ENCODE measurements at places on chromosomes 3 and 15. TPM values are rescaled to one million over a fixed set of nuclear protein-coding genes. Genes with fewer than 3 reads are reported as not detected.
A peak's percentile ranks its signal among the peaks of the same experiment; 100 is the strongest.

The GOLGA8G gene
- not detected for total RNA-seq

The GPR87 gene
- total RNA-seq, result 0.40 TPM

The PDIA3 gene
- 330 TPM for total RNA-seq

DNA sequence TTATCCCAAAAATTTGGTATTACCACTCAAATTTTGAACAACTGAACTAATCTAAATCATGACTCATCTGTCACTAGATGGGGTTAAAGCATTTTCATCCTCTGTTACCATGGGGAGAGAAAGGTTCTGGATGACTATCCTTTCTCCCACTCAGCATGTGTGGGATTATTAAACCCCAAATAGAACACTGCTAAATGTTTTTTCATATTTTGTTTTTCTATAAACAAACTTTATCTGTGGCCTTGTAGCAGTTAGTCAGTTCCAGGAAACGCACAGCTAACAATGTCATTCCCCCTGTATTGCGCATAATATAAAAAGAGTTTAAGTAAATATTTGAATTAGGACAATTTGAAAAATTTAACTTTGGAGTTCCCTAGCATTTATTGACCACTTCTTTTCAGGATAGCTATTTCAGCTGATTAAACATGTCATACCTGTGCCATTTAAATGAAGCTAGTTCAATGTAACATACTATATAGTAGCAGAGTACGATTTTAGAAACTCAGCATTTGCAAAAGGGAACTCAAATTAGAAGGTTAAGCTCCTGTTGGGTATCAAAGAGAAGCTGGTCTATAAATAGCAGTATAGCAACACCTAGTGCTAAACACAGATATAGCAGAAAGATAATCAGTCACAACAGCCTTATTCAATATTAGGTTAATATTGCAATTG is 9.2 kb upstream of the TMEM212 start:
- no peak for DNase-seq

DNA sequence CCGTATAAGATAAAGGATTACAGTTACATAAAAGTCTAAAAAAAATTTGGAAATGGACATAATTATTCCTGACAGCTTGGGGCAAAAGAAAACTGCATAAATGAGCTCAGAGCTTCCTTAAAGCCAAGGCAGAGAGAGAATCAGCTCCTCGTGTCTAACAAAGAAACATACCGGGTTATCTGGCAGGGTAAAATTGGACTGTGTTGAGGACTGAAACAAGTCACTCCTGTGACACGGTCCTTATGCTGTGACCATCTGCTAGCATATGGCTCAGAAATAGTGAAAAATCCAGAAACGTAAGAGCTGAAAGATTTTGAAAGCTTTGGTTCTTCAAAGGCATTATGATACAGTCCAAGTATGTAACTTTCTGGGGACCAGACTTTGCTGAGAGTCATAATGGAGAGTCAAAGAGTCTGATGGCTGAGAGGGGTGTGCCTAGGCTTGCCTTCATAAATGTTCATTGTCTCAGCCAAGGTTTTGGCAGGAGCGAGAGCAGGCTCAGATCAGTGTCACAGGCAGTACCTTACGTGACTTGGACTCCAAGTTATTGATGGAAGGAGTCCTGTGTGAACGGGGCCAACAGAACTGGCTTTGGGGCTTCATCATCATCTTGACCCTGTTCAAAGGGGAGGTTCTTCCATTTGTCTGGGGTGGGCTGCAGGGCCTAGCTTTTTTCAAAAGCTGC is 12.5 kb downstream of the MAP6D1 start:
- no peak for DNase-seq

DNA sequence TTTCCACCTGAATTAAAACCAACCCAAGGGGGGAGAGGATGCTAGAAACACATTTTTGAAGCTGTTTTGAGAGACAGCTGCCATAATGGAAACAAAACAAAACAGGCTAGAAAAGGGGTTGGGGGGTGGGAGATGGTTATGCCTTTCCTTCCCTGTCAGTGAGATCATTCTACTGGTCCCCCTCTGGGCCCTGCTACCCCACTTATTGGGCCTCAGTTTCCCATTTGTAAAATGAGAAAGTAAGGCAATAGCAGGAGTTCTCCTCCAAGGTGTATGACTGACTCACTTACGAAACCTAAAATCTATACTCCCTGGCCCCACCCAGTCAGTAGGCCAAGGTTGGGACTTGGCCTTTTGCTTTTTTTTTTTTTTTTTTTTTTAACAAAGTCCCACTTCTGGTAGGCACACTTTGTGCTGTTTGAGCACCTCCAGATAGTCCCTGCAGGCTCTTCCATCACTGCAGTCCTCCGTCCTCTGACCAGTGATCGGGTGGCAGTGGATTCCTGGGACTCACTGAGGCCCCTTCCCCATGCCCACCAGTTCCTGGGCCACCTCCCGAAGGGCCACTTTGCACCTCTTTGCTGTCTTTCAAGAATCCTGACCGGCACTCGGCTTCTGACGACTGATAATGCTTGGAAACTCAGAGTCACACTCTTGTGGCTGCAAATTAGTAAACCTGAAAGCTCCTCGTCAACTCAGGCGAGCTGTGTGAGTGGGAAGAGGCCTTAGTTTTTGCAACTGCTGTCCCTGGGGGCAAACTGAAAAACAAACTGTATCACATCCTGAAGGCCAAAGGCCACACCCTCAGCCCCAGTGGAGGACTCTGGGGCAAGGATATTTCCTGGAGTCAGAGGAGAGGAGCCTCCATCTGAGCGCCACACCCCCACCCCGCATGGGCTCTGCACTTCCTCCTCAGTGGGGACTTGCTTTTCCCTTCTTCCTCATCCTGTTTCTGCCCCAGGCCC is 6.7 kb upstream of the PSTPIP1 start:
- peak; percentile 65 for DNase-seq

DNA sequence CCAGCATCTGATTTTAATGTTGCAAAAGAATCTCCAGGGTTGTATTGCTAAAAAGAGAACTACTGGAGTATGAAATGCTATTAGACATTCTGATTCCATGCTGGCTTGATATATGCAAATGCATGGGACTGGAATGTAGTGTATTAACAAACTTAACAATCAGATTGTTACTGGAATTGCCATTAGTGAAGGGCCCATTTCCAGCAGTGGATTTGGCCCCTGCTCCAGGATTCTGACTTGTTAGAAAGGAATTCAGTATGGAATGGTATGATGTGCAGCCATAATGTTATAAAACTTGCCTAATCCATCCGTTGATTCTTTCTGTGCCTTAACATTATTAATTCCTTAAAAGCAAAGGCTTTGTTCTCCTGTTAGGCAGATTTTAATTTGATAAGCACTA is 7.9 kb downstream of the ARRDC4 start:
- DNase-seq, result no peak

GRCh38 chr3:34067536-34068051 is 269.2 kb downstream of the PDCD6IP start:
- no peak for DNase-seq

DNA sequence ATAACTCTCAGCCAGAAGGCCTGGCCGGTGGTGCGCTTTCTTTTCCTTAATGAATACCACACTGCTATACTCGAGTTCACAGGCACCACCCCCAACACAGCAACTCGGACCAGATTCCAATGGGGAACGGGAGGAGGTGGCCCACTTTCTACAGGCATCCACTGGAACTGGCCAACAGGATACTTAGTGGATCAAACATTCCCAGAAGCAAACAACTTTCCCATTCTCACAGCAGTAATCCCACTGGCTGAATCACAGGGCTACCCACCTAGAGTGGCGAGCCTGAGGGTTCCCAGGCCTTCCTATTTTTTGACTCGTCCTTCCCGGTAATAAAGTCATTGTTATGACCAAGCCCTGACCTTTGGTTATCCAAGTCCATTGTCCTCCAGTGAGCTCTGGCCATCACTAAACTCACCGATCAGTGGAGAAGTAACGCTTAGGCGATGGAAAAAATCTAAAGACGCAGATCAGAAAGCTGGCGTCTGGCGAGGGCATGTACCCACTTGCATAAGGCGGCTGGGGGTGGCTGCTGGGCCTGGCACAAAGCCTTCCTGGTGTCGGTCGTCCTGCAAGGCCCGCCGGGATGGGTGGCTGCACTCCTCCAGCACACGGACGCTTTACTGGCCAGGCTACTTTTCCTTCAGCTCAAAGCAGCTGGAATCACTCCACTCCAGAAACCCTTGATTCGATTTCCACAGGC is 1.2 kb downstream of the EOGT start:
- DNase-seq, result no peak

DNA sequence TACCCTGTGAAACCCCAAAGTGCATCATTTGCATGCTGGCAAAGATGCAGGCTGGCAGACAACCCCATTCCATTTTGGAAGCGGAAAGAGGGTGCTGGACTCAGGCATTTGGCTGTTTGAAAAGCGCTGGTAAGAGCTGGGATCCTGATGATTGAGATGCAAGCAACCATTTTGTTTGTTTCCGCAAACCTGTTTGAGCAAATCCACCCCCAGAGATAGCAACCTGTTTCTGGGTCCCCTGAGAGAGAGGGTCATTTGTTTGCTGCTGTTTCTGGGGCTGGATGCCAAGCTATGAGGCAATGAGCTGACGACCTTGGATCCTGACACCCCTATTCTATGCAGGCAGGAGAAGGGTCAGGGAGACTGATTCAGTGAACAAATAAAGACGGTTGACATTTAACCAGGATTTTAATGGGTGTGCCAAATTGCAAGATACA is 9.8 kb downstream of the SLC6A1 start:
- DNase-seq, result no peak

- no peak for DNase-seq
These were observed 3.8 kb downstream of the SERPINI1 start for GRCh38 chr3:167739190-167739810.

- no peak for DNase-seq
These were observed 10.4 kb downstream of the KPNA4 start for GRCh38 chr3:160554980-160555379.

DNA sequence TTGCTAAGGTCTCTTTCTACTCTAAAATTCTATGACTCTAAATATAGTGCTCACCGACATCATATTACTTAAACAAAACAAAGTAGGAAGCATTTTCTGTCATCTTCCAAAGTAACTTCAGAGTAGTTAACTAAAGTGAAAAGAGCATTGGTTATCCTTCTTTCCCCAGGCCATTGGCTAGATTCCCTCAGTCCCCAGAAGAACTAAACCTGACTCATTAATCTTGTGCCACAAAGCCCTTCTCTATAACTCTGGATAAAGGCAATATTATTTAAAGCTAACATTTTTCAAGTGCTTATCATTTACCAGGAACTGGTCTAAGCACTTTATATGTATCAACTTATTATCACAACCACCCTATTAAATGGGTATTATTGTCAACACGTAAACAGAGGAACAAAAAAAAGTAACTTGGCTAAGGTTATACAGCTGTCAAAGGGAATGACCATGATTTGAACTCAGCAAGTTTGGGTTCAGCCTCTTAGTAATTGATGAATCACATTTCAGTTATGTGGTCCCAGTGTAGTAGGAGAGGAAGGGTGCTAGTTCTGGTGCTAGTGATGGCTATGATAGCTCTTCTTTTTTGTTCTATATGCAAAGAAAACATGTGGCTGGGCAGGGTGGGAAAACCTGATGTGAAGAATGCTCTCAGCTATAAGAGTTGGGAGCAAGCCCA is 304.9 kb downstream of the FGF12 start:
- DNase-seq, result no peak

- DNase-seq, result no peak
These were observed 59.8 kb upstream of the PSMD6 start for GRCh38 chr3:64082961-64083541.

DNA sequence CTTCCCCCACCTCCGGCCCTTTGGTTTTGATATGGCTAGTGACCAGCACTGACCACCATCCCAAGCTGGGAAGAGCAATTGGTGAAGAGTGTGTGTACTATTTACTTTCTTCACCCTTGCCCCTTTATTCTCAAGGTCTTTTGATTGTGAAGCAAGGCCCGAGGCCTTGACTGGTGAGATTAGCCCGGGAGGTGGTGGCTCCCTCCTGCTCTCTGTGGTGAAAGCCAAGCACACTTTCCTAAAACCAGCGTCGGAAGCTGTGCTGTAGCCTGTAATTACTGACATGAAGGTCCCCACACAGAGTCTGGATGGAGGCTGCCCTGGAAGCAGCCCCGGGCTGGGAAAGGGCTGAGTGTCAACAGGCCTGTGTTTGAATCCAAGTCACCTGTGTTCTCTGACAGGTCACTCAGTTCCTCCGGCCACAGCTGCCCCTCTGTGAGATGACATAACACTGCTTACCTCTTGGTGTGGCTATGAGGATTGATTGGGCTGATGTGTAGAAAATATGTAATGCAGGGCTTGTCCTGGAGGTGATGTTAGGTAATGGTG is 60.5 kb upstream of the PRR23C start:
- no peak for DNase-seq
